Activated CD4-positive, alpha-beta T cell treated with anti-CD3 and anti-CD28 coated beads, Interleukin-2, amount 50 U/mL, for 24 hours (primary cell): ENCODE measurements at places on chromosomes 5 and 9.

DNA sequence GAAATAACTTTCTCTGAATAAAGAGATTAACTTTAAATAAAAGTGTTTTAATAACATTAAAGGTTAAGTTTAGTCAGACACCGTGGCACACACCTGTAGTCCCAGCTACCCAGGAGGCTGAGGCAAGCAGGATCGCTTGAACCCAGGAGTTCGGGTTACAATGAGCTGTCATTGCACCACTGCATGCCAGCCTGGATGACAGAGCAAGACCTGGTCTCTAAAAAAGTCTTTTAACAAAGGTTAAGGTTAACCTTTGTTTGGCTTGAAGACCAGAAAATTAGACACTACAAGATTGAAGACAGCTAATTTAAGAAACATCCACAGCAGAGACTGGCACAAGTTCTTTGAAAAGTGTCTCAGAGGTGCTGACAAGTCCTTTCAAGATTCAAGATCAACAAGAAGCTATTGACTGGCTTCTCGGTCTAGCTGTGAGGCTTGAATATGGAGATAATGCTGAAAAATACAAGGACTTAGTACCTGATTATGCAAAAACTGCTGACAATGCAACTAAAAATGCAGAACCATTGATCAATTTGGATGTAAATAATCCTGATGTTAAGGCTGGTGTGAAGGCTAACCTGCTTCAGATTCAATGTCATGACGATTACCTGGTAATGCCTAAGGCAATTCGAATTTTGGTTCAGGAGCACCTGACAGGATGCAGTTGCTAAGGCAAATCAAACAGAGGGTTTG lies 48.8 kb downstream of the FAM81B start:
- no peak for DNase-seq

GRCh38 chr5:54438620-54439389 lies 16.7 kb upstream of the HSPB3 start:
- no peak for DNase-seq

DNA sequence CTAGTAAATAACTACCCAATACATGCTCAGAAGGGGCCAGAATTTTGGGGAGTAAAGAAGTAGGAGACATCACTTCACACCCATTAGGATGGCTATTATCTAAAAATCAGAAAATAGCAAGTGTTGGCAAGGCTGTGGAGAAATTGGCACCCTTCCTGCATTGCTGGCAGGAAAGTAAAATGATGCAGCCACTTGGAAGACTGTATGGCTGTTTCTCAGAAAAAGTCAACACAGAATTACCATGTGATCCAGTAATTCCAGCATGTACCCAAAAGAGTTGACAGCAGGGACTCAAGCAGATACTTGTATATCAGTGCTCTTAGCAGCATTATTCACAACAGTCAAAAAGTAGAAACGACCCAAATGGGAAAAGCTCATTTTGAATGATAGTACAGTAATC lies 107.6 kb downstream of the APBA1 start:
- no peak for DNase-seq

GRCh38 chr5:15594977-15595568 lies 95.1 kb downstream of the FBXL7 start:
- no peak for DNase-seq

DNA sequence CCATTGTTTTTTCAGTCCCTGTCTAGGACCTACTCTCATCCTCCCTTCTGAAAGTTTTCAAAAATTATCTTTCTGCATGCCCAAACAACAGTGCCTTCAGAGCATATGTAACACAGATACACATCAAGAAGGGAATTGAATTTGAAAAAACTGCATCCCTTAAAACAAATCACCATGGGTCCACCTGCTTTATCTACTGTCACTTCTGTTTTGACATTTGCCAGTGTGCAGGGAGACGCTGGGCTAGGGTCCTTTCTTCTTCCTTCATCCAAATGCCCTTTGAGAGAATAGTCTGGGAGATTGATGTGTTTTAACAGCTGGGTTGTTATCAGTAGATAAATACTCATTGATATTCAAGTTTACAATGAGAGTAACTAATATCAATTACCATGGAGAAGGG lies 1630.1 kb downstream of the MAT2B start:
- no peak for DNase-seq
